ENCODE measurements at places on chromosomes 11 and 22. TPM values are rescaled to one million over a fixed set of nuclear protein-coding genes. Genes with fewer than 3 reads are reported as not detected.

- DNase-seq = no peak
Observed at GRCh38 chr22:22450343-22450839, 58.2 kb downstream of the ZNF280B start.

DNA sequence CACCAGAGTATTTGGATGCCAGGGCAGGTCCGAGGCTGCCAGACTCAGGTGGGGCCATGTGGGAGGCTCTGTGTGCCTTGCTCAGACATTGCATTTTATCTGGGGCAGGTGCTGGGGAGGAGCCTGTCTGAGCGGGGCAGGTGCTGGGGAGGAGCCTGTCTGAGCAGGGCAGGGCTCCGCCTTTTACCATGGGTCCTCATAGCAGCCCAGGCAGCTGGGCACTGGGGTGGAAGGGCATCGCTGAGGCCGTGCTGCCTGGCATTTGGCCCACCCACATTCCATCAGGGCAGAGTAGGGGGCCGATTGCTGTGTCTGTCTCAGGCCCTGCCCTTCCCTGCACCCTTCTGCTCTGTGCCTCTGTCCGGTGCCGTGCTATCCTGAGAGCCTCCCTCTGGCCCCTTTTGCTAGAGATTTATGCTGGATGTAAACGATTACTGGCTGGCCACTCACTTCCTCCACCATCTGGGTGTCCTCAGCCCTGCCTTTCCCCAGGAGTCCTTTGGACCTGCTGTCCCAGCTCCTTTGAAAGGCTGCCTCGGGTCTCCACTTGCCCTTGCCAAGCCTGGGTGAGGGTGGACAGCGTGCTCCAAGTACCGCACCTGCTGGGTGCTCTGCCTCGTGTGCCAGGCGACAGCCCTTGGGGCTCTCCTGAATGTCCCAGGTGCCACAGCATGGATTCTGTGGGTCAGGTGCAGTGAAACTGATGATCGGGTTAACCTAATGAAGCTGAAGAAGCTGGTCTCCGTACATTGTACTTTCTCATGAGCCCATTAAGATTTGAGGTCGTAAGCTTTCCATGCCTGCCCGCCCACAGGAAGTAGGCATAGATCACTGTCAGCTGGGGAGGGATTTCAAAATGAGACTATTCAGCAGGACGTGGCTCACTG is 281.6 kb downstream of the TBC1D22A start:
- DNase-seq = no peak

The DKK3 gene
- not detected for total RNA-seq

The PMM1 gene
- 37.4 TPM for total RNA-seq
